Fibroblast of lung (primary cell): ENCODE measurements at places on chromosomes 4 and X.

- H3K4me3 ChIP-seq = no peak overlapping the region
- H3K4me1 ChIP-seq = no peaks in the 10 kb centered on the region
- H3K36me3 ChIP-seq = no peaks in the 10 kb centered on the region
These were observed 1559.6 kb upstream of the IGFBP7 start for GRCh38 chr4:58669783-58670182.

DNA sequence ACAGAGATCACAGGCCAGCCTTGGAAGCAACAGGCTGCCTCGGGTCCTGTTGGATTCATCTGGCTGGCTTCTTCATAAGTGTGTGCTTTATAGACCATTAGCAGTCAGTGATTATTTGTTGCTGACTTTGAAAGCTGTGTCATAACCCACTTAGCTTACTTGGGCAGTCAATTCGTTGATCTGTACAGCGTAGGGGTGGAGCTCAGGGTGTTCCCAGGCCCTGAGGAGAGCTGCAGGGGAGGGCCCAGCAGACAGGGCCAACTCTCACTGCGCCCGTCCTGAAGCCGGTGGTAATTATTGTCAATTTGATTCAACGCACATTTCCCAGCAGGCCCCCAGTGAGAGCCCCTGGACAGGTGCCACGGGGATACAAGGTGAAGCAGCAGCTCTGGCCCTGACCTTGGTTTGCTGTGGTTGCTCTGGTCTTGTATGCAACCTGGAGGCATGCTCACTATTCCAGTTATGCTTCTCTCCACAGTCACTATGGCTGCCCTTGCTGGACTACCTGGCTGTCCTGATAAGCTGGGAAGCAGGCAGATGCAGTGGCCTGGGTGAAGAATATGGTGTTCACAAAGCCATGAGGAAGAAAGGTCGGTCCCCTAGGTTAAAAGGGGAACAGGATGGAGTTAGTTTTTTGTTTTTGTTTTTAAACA, 40.1 kb upstream of the HMGB3 start:
- H3K4me1 ChIP-seq = no peaks in the 10 kb centered on the region
- no peak overlapping the region for H3K4me3 ChIP-seq
- no peak overlapping the region for H3K27ac ChIP-seq

GRCh38 chrX:38717871-38718270, 83.4 kb upstream of the MID1IP1 start:
- no peaks in the 10 kb centered on the region for H3K4me1 ChIP-seq
- H3K27me3 ChIP-seq = no peaks in the 10 kb centered on the region
- H3K4me3 ChIP-seq = no peak overlapping the region
- no peaks in the 10 kb centered on the region for H3K36me3 ChIP-seq
- DNase-seq = peak; percentile 3
- no peak overlapping the region for H3K27ac ChIP-seq

- H3K27ac ChIP-seq = no peak overlapping the region
- no peak overlapping the region for H3K4me3 ChIP-seq
- no peak for DNase-seq
- no peaks in the 10 kb centered on the region for H3K4me1 ChIP-seq
- H3K27me3 ChIP-seq = no peaks in the 10 kb centered on the region
These were observed 282.4 kb upstream of the GPC4 start for GRCh38 chrX:133697656-133698055.

GRCh38 chr4:31655328-31655727, 935.2 kb downstream of the PCDH7 start:
- no peak overlapping the region for H3K27ac ChIP-seq
- no peaks in the 10 kb centered on the region for H3K4me1 ChIP-seq
- H3K36me3 ChIP-seq = no peaks in the 10 kb centered on the region
- H3K4me3 ChIP-seq = no peak overlapping the region

DNA sequence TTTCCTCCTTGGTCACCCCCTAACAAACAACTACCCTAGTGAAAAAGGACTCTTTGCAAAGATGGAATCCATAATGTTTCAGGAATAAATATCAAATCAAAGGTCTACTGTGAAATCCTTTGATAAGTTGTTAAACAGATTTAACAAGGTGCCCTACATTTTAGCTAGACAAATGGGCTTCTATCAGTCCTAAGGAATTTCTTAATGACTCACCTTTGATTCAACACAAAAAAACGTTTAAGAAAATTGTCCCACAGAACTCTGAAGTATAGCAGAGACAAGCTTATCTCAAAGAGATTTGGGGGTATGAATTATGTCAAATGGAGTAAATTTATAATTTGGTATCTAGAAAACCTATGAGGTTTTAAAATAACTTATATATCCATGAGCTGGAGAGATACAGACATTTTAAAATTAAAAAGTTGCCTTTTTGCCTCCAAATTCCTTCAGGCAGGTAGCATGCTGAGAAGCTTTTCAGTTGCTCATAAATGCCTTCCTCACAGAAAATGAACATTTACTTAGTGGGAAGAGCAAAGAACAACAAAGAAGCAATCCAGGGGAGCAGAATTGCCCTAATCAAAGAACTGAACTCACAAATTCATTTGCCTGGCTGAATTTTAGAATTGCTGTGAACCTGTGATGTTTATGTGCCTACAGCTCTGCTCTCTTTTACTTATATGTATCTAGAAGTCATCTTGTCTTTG, 649.3 kb downstream of the STPG2 start:
- DNase-seq = peak; percentile 45
- H3K4me1 ChIP-seq = no peaks in the 10 kb centered on the region
- no peak overlapping the region for H3K27ac ChIP-seq
- H3K27me3 ChIP-seq = no peaks in the 10 kb centered on the region
- H3K4me3 ChIP-seq = no peak overlapping the region
- H3K36me3 ChIP-seq = no peaks in the 10 kb centered on the region

GRCh38 chr4:32169841-32170240, 1449.7 kb downstream of the PCDH7 start:
- no peak for DNase-seq
- no peak overlapping the region for H3K4me3 ChIP-seq
- H3K27me3 ChIP-seq = no peaks in the 10 kb centered on the region
- H3K36me3 ChIP-seq = no peaks in the 10 kb centered on the region
- no peaks in the 10 kb centered on the region for H3K4me1 ChIP-seq
